Stimulated activated CD4-positive, alpha-beta T cell treated with anti-CD3 and anti-CD28 coated beads, Interleukin-2, amount 100 ng/mL, for 24 hours (primary cell): ENCODE measurements at places on chromosomes 4 and X.

DNA sequence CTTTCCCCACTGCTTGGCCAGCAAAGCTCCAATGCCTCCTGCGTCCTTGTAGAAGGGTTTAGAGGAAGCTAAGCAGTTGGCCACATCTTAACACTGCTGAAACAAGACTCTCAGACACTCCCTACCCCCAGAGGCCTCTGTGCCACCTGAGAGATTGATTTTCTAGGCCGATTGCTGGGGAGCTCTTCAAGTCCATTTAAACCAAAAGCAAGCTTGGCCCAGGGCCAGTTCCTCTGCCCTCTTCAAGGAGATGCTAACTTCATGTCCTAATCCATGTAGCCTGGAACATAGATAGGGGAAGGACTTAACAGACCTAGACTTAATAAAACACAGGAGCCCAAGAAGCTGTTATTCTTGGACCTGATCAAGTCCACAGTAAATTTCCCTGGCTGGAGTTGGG, 27.2 kb upstream of the FMR1NB start:
- DNase-seq: no peak

GRCh38 chrX:150478496-150479492, 89.6 kb upstream of the MTM1 start:
- DNase-seq: peak; percentile 18

- peak; percentile 91 for DNase-seq
Measured at GRCh38 chrX:119852382-119853353, at the start of gene UPF3B. UPF3B (minus strand) TSS chrX:119852963; CDS start chrX:119852928, 35 bp downstream.

GRCh38 chrX:139058831-139059495, 347.4 kb upstream of the FGF13 start:
- DNase-seq: no peak

- DNase-seq: no peak
Measured at GRCh38 chr4:128483041-128483440, 195.4 kb upstream of the PGRMC2 start.

- no peak for DNase-seq
Measured at GRCh38 chr4:109665783-109666485, 37.3 kb downstream of the CASP6 start.

GRCh38 chrX:87901060-87901459, 383.5 kb downstream of the KLHL4 start:
- no peak for DNase-seq
